ENCODE measurements at places on chromosomes 12 and 14.

DNA sequence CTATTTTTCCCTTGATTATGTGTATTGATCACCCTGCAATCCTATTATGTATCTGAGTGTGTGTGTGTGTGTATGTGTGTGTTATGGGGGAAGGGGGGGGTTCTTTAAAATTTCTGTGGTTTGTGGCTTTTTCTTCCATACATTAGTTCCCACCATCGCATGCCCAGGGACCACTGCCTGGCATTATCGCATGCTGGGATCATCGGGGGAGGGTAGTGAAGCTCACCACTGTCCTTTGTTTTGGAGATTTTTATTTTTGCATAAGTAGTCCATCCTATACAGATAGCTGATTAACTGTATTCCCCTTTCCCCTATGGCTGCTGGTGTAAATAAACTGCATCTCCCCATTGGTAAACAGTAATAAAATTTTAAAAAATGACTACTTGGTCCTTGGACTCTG lies 3.4 kb downstream of the ATXN7L3B start:
- no peak for DNase-seq

DNA sequence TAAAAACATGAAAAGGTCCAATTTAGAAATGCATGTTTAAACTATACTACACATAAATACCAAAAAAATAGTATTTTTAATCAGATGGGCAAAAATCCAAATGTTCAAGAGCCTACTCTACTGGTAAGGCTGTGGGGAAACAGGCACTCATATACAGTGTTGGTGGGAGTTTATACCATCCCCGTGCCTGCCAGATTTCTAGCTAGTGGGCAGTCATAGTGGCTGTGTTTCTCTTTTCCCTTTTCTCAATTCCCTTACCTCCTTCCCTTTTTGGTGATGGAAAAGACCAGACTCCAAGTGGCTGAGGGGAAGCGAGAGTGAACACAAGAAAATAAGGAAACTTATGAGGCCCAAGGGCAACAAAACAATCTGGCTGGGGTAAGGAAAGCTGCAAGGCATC lies 14.7 kb downstream of the ZNF641 start:
- no peak for DNase-seq

GRCh38 chr14:64764641-64765520 lies 60.7 kb downstream of the PLEKHG3 start:
- DNase-seq = no peak

- no peak for DNase-seq
Measured at GRCh38 chr14:102770147-102771123, 6.8 kb upstream of the TRAF3 start.

DNA sequence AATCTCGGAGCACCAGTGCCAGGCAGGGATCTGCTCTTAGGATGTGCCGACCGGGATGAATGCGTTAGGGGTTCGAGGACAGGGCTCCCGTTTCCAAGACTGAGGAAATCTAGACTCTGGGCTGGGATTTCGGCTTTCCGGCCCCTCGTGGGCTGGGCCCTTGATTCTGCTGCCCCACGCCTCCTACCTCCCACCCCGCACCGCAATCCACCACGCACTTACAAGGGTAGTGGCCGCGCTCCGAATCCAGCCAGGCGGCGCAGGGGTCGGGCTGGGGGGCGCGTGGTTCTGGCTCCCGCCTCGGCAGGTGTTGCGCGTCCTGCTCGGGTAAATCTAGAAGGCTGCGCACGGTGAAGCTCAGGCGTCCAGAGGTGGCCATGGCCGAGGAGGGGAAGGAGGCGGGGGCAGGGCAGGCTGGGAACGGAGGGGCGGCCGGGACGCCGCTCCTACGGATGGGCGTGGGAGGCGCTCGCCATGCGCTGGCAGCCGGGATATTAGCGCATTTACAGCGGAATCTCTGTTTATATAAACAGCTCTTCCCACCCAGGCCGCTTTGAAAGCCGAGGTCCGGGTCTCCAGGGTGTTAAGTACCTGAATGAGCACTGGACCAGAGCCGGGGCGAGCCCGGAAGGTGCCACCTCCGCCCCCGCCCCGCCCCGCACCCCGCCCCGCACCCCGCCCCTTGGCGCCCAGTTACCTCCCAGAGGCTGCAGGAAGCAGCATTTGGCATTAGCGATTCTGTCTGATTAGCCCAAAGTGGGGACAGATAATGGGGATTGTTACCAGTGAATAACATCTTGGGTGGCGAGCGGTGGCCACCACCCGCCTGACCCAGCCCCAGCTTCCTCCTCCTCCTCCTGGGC lies at the start of gene NKX2-8:
TSS of gene NKX2-8 (minus strand) at position 604 of the 863 bp plus-strand sequence. CDS start at position 379, 225 bp downstream.
- no peak for DNase-seq

DNA sequence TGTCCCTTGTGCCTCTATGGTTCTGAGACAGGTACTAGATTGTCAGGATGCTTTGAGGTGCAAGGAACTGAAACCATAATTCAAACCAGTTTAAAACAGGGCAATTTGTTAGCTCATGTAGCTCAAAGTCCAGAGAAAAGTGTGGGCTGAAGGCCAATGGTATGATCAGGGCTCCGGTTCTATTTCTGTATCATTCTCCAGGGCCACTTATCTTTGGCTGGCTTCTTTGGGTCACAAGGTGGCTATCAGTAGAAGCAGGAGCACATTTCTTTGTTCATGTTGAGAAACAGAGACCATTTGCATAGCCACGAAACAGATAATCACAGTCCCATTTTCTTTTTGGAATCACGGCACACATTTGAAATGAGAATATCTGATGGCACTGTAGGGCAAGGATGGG lies 294.9 kb downstream of the ETNK1 start:
- DNase-seq = no peak

- DNase-seq = no peak
Measured at GRCh38 chr12:47825173-47825639, 5.5 kb upstream of the HDAC7 start.

DNA sequence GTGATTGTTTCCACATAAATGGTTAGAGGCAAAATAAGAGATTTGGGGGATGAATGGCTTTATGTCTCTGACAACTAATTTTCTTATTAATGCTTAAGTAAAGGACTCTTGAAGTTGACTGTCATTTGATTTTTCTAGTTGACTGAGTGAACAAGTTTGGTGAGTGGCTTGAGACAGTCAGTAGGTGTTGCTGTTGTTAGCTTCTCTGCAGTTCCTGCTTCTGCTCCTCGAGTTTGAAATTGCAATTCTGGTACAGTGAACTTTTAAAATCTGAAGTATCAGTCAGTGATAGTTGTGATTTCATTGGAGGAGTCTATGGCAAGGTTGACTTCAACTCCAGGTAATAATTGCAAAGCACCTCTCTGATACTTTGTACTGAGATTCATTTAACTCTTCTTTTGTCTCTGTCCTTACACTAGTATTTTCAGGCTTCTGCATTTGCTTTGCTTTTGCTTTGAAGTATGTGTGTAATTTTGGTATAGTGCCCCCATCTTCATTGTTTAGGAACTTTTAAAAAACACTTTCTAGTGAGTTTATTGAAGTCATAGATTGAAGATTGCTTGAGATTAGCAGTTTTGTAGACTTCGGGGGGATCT lies 415.5 kb downstream of the PCNX1 start:
- no peak for DNase-seq

DNA sequence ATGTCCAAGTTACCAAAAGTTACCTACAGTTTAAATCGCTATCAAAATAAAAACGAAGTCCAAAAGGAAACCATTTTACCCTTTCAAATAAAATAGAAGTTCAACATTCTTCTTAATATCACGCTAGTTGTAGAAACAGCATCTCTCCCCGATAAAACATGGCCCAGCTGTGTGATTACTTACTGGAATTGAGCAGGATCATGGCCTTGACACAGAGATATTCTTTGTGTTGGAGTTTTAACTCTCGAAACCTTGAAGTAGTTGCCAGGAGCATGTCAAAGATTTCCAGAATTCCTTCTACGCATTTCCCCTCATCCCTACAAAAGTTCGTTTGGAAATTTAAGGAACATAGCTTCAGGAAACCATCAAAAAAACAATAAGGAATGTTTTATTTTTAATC lies 44.8 kb downstream of the ESR2 start:
- DNase-seq = no peak

DNA sequence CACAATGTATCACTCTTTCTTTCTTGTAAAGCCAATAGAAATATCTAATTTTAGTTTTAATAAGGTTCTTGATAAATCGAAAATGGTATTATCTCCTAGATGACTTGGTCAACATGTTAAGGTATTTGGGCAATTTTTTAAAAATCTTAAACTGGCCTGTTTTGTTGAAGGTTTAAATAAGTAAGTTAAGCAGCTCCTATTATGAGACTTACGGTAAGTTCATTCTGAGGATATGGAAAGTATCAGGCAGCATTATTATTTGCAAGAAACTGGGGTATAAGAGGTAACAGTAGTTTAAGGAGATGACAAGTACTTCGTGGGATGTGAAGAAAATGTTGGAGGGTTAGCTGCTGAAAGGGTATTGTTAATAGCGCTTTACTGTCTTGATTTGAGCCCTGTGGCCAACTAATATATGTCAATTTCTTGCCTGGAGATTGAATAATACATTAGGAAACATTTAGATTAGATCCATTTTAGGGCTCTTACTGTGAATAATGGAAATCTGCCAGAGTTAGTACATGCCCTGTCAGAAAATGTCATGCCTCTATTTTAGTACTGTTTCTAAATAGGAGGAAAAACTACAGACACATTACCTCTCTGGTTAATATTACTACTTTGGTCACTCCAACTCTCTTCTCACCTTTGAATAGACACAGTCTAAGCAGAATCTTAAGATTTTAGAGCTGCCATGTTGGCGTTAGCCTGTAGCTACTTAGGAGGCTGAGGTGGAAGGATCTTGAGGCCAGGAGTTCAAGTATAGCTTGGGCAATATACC lies 5.0 kb downstream of the STRAP start:
- no peak for DNase-seq
